Cortex of kidney (tissue), 1 donor: ENCODE measurements at places on chromosomes 5 and 9.

DNA sequence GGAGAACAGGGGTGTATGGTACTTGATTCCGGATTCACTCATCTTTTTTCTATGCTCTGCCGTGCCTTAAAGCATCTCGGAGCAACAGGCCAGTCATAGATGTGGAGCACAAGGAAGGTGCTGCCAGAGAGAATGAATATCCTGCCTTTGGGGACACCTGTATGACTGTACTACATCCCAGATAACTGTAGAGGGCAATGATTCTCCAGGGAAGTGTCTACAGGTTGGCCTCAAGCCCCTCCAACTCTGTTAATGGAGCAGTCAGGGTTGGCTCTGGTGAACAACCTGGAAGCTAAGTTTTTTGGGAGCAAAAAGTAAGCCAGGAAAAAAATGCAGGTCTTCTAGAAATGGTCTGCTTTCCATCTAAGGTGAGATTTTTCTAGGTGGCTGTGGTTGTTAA lies 71.0 kb downstream of the NREP start:
- DNase-seq, result no peak

GRCh38 chr5:55925712-55926111 lies 69.1 kb downstream of the IL6ST start:
- no peak for DNase-seq

- DNase-seq, result no peak
These were observed 145.7 kb upstream of the ARRDC3 start for GRCh38 chr5:91528831-91529230.

- no peak for DNase-seq
These were observed 412.7 kb upstream of the BRINP1 start for GRCh38 chr9:119781886-119782285.
